HCT116 (cell line): ENCODE measurements at places on chromosomes 12 and 14.

DNA sequence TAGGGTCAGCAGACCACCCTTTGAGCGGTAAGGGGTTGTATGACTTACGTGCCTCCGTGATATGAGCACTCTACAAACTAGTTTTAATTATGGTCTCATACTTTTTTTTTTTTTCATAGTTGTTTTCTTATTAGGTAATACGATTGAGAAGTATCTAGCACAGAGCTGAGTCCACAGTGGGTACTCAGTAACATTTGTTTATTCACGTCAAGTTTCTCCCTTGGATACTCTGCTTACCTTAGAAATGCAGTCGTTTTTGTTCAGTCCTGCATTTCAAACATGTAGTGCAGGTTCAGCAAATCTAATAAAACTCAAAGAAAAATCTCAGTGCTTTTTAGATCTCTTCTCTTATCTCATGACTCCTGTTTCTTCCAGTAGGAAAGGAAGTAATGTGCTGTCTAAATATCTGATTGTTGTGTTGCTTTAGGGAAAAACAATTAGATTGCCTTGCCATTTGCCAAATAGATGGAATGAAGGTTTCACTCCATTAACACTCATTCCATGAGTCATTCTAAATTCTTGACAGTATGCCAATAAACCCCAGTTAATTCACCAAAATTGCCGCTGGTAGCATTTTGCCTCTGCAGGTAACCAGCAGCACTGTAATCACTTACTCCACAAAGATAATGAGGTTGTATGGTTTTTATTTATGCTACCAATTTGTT is 118.9 kb downstream of the PTCSC3 start:
- DNase-seq, result peak; percentile 16

- no peak for DNase-seq
These were observed 44.4 kb downstream of the AMN start for GRCh38 chr14:102966681-102967505.

DNA sequence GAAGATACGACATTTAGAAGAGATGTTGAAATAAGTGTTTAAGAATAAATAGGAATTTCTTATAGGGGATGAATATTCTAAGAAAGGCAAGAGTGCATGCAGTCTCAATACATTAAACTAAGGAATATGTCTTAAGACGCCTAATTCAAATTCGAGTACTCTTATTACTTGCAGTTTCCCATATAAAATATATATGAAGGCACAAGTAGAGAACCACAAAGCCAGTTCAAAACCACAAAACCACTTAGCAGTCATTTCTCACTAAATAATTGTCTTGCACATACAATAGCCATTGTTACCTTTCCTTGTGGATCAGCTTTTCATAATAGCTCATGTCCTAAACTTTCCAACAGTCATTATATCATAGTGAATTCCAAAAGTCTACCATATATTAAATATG is 91.0 kb upstream of the MON2 start:
- no peak for DNase-seq

DNA sequence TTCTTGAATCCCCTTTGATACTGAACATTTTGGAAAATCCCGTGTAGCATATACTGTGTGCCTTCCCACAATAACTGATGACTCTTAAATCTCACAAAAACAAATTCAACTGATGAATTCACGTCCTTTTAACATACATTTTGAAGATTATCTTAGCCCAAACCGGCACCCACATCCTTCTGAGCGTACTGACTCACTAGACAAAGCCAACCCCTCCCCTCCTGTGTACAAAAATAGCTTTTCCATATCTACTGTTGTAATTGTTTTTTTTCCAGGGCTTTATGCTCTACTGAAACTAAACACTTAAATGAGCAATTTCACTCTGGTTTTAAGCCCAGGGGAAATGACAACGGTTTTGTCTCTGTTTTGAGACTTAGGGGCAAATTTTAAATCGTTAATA is 109.4 kb upstream of the ATF7IP start:
- DNase-seq, result no peak

DNA sequence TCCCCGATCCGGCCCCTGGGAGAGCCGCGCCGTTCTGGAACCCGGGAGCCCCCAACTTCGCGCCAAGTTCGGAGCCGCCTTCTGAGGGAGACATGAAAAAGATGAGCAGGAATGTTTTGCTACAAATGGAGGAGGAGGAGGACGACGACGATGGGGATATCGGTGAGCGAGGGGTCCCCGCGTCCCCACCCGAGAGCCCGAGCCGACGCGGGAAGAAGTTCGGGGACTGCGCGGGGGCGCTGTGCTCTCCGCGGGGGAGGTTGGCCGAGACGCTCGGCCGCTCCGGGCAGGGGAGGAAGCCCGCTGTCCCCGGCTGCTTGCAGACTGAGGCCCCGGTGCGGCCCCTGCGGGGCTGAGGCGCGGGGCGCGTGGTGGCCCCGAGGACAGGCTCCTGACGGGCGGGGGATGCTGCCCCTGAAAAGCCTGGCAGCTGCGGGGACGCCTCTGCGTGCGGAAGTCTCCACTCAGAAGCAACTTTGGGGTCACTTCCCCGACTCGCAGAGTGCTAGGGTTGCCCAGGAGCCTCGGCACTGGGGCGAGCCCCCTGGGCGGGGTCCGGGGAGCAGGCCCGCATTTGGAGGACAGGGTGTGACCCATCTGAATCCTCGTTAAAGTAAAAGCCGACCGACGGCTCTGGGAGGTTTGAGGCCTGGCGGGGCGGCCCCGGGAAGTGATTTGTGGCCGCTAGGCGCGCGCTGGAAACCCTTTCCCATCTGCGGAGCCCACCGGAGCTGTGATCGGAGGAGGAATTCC is 511 bp downstream of the ANO6 start:
- no peak for DNase-seq
